ENCODE measurements at places on chromosomes 1 and 21.

GRCh38 chr1:242556276-242556675 lies 31.8 kb upstream of the PLD5 start:
- no peak for DNase-seq

DNA sequence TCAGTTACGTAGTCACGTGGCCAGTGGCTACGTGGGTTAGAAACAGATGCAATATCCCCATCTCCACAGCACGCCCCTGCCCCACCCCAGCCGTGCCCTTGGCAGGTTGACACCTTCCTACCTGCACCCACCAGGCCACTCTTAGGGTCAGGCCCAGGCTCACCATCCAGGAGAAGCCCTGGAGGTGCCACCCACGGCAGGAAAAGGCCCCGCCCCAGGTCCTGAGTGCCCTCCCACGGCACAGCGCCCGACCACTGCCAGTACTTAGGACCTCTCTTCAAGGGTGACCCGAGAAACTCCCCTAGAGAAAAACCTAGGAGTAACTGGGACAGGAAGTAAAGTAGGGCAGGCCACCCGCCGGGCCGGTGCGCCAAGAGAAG lies 1.5 kb downstream of the C1orf35 start:
- no peak for DNase-seq

DNA sequence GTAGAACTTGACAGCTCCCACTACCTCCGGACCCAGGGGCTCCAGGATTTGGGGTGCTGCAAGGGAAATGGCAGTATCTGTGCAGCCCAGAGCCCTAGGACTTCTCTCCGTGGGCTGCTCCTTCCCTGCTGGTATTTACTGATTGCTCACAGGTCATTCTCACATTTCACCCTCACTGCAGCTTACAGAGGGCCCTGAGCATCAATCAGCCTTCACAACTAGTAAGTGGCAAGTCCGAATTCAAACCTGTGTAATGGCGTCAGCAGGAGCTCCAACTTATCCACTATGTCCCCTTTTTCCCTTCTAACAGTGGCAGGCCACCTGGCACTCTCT lies 32.4 kb downstream of the PIK3C2B start:
- no peak for DNase-seq

DNA sequence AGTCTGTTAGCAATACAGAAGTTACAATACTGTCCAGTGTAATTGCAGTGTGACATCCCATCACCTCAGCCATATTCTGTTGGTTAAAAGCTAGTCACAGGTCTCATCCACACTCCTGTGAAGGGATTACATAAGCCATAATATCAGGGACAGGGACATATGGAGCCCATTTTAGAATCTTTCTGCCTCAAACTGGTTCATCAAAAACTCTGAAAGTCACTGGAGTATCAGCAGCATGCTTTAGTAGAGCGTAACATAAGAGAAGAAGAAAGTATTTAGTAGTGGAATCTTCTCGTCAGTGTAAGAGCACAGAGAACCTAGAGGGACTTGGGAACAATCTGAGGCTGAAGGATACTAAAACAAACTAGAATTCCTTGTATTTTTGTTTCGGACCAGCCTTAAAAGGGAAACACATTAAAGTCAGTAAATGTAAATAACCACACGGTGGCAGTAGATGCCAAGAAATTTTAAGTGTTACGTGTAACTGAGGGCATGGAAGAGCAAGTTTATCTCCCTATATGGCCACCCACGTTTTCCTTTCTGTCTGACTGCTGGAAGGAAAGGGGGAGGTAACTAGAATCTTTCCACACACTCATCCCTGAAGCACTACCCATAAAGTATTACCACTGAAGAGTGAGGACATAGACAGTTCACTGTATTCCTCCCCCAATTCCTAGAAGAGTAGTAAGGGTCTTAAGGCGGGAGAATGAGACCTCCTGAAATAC lies 41.6 kb upstream of the AGL start:
- DNase-seq: no peak

DNA sequence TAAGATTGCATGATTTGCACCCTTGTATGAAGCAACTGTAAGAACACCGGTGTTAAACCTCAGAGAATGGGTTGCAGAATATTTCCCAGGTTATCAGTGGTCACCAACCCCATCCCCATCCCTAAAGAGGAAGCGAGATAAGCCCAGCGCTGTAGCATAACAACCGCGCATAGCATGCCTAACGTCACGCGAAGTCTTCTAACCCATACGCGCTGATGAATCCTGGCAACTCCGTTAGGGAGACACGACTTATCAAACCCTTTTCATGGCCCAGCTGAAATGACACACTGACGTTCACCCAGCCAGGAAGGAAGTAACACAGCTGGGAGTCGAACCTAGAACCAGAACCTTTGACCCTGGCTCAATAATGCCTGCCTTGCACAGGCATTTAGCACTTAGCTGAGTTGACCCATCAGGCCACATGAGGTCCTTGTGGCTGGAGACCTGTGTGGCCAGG lies 24.2 kb downstream of the TMEM51 start:
- no peak for DNase-seq

DNA sequence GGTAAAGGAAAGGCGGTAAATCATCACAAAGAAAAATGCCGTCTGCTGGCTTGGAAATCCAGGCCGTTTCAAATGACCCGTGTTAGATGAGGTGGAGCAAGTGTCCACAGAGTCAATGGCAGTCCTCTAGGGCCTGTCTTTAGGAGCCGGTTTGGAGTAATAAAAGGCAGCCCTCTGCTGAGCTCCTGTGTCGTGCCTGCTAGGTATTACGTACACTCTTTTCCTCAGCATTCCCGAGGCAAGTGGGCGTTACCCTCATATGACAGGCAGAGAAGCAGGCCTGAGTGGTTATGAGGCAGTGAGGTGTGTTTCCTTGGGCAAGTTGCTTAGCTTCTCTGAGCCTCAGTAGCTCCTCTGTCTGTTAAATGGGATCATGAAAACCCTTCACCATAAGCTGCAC lies 7.7 kb downstream of the NENF start:
- DNase-seq: no peak

- DNase-seq: no peak
Measured at GRCh38 chr1:218592688-218593087, 247.6 kb downstream of the TGFB2 start.

- no peak for DNase-seq
Measured at GRCh38 chr1:14466006-14466405, 132.5 kb upstream of the KAZN start.

- DNase-seq: no peak
Measured at GRCh38 chr1:1281533-1282321, 1.5 kb downstream of the SCNN1D start.

- peak; percentile 63 for DNase-seq
Measured at GRCh38 chr1:42173155-42173933, 8.8 kb upstream of the GUCA2A start.

- no peak for DNase-seq
Measured at GRCh38 chr1:230366504-230366915, 59.6 kb downstream of the PGBD5 start.

- no peak for DNase-seq
Measured at GRCh38 chr21:29181799-29182470, 51.5 kb downstream of the MAP3K7CL start.

GRCh38 chr1:197692965-197693364 lies 82.3 kb downstream of the DENND1B start:
- no peak for DNase-seq

GRCh38 chr1:203325026-203325417 lies 19.7 kb downstream of the BTG2 start:
- peak; percentile 53 for DNase-seq

DNA sequence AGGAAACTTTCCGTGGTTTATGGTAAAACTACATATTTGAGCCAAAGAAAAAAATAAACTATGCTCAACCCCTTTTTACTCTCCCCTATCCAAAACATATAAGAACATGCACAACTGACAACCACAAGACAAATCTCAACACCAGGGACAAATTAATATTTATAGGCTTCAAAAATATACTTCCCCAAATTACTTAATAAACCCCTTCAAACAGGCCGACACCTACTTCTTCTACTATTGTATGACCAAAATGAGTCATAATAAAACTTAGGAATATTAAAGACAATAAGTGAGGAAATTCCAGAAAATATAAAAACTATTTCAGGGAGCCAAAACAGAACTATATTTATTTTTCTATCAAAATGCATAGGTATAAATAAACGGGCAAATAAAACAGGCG lies 71.5 kb downstream of the TGFBR3 start:
- DNase-seq: no peak

Measured in T-helper 9 cell (primary cell).